Spleen (tissue), 13 donors: ENCODE measurements at places on chromosomes 6 and 20. TPM values are rescaled to one million over a fixed set of nuclear protein-coding genes. Genes with fewer than 3 reads are reported as not detected.

HDGFL1 gene
- not detected for total RNA-seq

LIN28B gene
- not detected for total RNA-seq

RBPJL gene
- total RNA-seq = not detected

VGLL2 gene
- total RNA-seq = not detected

MUC22 gene
- total RNA-seq = not detected

TAF11 gene
- 27.7 TPM for total RNA-seq

GJA10 gene
- not detected for total RNA-seq

LY6G6D gene
- not detected for total RNA-seq

HLA-DRB5 gene
- 262 TPM for total RNA-seq

PPP1R16B gene
- 47.1 TPM for total RNA-seq

SLC17A3 gene
- total RNA-seq = not detected

TTLL9 gene
- total RNA-seq = 0.26 TPM

GLP1R gene
- 0.11 TPM for total RNA-seq

ZNF391 gene
- 2.1 TPM for total RNA-seq

CLVS2 gene
- not detected for total RNA-seq

WFDC6 gene
- not detected for total RNA-seq

OR2H1 gene
- total RNA-seq = not detected

NRM gene
- total RNA-seq = 13.8 TPM

GINS1 gene
- 2.8 TPM for total RNA-seq

BFSP1 gene
- 0.51 TPM for total RNA-seq

SLC22A7 gene
- not detected for total RNA-seq

GSTA3 gene
- total RNA-seq = not detected

ISM1 gene
- 19.5 TPM for total RNA-seq

CCN6 gene
- not detected for total RNA-seq

TINAG gene
- total RNA-seq = not detected

PPIL6 gene
- total RNA-seq = 0.91 TPM

IL17F gene
- total RNA-seq = not detected

MAS1 gene
- not detected for total RNA-seq

LAMA2 gene
- total RNA-seq = 58.1 TPM

BHLHE23 gene
- total RNA-seq = not detected

GRIK2 gene
- 1.4 TPM for total RNA-seq

HLA-DQB2 gene
- not detected for total RNA-seq

ANGPT4 gene
- total RNA-seq = not detected

SEL1L2 gene
- total RNA-seq = not detected

LCA5 gene
- 2.1 TPM for total RNA-seq
